ENCODE measurements at places on chromosomes 5 and 9.

DNA sequence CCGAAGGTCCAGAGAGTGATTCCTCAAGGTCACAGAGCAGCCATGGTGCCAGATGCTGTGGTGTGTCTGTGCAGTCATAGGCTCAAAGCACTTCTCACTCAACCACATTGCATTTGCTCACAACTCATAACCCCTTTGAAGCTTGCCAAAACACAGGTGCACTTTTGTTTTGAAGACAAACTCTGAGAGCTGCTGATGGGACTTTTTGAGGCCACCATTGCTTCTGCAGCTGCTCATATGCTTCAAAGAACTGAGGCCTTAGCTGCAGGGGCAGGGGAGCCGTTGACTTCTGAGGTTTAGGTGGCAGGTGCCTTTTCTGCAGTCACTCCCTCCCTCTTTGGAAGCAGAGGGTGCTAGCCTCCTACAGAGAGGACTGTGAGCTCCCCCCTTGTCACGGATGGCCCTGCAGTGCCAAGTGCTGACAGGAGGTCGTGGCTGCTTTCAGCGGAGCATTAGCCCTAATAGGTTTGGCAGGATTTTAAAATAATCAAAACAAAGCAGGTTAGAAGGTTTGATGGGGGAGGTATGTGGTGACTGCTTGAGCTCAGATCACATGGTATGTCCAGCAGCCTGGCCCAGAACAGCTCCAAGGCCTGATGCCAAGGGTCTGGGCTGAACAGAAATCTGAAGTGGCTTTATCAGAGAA, 232.1 kb downstream of the MAN2A1 start:
- no peak for DNase-seq

DNA sequence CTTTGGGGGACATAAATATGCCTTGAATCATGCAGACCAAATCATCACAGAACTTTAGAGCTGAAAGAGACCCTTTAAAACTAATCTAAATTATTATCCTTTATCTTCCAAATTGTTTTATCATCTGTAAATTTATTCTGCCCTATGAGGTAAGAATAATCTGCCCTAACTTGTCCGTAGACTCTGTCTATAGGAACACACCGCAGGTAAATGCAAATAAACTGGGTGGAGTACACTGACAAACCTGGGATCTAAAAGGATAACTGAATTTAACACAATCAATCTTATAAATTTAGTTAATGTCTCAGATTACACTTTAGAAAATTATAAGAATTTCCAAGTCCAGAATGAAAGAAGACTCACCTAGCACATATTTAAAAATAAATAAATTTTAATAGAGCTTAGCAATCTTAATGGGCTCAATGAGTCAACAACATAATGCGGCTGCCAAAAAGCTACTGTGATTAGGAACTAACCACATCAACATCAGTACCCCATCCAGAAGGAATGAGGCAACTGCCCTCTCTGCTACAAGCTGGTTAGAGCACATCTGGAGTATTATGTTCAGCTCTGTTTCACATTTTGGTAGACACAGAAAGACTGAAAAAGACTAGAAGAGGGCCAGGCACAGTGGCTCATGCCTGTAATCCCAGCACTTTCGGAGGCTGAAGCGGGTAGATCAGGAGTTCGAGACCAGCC, 5.6 kb downstream of the MEGF9 start:
- DNase-seq: no peak

DNA sequence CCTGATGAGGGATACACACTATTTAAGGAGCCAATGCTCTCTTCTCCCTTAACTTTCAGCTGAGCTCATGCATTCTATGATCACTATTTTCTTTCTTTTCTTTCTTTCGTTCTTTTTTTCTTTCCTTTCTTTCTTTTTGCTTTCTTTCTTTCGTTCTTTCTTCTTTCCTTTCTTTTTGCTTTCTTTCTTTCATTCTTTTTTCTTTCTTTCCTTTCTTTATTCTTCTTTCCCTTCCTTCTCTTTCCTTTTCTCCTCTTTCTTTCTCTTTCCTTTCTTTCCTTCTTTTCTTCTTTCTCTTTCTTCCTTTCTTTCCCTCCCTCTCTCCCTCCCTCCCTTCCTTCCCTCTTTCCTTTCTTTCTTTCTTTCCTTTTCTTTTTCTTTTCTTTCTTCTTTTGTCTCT, 761.2 kb downstream of the SEMA5A start:
- no peak for DNase-seq

DNA sequence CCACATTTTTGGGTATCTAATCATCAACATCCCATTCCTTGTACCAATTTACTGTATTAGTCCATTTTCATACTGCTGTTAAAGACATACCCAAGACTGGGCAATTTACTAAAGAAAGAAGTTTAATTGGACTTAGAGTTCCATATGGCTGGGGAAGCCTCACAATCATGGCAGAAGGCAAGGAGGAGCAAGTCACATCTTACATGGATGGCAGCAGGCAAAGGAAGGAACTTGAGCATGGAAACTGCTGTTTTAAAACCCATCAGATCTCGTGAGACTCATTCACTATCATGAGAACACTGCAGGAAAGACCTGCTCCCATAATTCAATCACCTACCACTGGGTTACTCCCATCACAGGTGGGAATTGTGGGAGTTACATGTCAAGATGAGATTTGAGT, 95.4 kb upstream of the SLCO6A1 start:
- no peak for DNase-seq

DNA sequence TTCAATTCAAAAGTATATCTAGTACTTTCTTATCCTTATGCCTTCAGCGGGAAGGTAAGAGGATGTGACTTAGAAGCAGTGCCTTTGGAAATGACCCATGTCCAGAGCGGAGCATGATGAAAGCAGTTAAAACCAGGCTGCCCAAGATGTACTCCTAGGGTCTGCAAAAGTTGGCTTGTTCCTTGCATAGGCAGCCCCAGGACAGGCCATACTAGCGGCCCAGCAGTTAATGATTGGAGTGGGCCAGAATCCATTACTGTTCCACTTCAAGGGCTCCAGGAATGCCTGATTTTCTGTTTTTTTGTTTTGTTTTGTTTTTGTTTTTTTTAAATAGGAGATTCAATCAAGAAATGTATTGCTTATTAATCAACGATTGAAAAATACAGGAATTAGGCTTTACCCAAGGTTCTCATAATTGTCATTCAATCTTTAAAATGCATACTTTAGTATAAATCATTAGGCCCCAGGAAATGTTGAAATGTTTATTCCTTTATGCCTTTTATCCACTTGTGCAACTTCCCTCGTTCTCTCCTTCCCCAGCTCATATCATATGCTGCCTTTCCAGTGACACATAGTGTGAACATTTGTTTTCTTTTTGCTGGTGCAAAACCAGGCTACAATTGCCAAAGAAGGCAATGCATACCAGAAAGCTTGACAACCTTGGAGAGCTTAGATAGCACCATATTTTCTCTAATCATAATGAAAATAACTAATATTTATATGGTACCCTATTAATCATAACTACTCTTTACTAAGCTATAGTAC, 190.8 kb downstream of the ARHGEF28 start:
- DNase-seq: no peak

DNA sequence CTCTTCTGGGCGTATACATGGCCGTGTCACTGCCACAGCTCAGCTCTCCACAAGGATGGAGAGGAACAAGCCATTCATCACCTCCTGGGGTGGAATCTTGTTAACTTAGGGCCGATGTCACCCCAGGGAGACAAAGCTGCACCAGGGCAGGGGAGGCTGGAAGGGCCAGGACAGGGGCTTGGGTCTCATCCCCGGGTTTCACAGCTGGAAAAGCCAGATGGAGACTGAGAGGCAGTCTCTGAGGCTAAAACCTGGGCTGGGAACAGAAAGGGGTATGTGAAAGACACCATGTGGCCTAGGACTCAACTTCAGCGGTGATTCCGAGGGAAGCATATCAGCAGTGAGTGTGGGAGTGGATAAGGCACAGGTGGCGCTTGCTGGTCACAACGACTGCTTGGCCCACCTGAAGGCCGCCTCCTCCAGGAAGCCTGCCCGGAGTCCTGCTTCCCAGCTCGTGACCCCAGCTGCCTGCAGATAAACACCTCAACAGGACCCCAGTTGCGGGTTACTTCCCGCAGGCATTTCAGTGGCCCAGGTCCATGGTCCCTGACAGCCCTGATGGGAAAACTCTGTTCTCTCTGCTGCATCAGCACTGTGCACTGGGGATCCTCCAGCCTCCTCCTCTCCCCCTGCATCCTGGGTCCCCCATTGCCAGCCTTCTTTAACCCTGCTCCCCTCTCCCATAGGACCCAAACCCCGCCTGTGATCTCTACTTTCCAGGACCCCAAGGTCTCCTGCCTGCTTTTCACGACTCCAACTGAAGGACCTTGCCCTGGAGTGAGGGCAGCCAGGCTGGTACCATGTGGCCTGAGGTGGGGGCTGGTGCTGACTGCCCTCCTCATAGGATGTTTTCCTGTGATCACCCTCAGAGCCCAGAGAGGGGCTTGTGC, 51.7 kb upstream of the FCN1 start:
- DNase-seq: peak; percentile 34
